ENCODE measurements at places on chromosomes 12 and 14.
A peak's percentile ranks its signal among the peaks of the same experiment; 100 is the strongest.

GRCh38 chr12:25241167-25242020 is 9.3 kb downstream of the KRAS start:
- peak; percentile 42 for DNase-seq

DNA sequence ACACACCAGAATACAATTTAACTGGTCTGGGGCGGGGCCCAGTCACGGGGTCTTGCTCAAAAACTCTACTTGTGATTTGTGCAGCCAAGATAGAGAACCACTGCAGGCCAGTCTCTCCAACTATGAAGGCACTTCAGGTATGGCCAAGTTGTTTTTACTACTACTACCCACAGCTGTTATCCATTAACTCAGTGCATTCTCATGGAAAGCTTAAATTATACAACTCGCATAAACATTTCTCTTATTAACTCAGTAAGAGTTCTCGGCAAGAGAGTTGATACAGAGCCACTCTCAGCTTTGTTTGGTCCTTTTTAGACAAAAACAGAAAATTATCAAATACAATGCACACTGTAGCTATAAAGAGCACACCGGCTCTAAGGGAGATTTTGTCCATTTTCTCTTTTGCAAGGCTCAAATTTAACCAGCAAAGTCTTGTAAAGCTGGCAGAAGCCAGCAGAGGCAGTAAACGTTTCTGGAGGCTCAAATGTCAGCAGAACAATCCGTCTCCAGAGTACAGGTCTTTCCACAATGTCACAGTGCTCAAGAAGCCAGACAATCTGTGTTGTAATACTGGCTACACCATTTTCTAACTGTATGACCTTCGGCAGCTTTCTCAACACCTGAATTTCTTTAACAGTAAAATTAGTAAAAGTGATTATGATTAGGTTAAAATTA is 85.9 kb downstream of the PTGER2 start:
- DNase-seq: no peak

DNA sequence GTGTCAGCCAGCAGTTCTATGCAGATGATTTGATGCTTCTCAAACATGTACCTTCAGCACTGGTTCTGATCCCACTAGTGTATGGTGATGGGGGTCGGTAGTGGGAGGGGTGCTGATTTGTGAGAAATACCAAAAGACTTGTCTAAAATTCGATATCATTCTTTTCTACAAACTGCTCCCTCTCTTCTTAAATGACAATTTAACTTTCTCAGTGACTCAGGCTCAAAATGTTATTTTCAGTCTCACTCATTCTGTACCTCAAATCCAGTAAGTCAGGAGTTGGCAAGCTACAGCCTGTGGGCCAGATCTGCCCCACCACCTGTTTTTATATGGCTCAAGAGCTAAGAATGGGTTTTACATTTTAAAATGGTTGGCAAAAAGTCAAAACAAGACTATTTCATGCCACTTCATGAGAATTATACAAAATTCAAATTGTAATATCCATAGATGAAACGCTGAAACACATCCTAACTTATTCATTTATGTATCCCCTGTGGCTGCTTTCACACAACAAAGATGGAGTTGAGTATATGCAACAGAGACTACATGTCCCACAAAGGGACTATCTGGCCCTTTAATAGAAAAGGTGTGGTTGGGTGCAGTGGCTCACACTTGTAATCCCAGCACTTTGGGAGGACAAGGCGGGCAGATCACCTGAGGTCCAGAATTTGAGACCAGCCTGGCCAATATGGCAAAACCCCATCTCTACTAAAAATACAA is 6.6 kb upstream of the NOP2 start:
- no peak for DNase-seq

DNA sequence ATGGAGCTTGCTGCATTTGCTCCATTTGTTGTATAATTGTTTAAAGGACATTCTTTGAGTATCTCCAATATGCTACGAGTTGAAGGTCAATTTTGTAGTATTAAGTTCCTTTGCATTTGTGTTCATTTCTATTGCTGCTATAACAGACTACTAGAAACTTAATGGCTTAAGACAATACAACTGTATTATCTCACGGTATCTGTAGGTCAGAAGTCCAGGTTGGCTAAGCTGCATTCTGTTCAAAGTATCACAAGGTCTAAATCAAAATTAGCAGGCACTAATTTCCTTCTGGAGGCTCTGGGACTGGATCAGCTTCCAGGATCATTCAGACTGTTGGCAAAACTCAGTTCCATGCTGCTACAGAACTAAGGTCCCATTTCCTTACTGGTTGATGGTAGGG is 340.6 kb downstream of the GXYLT1 start:
- DNase-seq: no peak

GRCh38 chr14:71021347-71022011 is 114.2 kb downstream of the PCNX1 start:
- no peak for DNase-seq

GRCh38 chr12:13913371-13913770 is 68.0 kb downstream of the GRIN2B start:
- no peak for DNase-seq

GRCh38 chr14:101563654-101564443 is 2.6 kb downstream of the DIO3 start:
- no peak for DNase-seq

GRCh38 chr14:31660191-31660590 is 99.0 kb downstream of the NUBPL start:
- no peak for DNase-seq

DNA sequence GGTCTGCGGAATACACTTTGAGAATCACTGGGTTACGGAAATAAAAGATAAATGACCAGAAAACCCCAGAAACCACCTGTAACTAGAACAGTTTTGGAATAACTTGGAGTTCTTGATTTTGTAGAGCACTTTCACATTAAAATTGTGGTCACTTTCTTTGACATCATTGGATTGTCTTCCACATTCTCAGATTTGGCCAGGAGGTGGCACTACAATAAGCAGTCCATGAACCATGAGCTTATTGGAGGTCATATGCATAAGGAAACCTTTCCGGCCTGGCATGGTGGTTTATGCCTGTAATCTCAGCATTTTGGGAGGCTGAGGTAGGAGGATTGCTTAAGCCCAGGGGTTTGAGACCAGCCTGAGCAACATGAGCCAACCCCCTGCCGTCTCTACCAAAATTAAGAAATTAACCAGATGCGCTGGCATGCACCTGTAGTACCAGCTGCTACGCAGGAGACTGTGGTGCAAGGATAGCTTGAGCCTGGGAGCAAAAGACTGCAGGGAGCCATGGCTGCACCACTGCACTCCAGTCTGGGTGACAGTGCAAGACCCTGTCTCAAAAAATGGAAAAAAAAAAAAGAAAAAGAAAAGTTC is 107.7 kb upstream of the CAND1 start:
- peak; percentile 35 for DNase-seq

- no peak for DNase-seq
Observed at GRCh38 chr14:101477648-101478047, 83.6 kb upstream of the DIO3 start.

DNA sequence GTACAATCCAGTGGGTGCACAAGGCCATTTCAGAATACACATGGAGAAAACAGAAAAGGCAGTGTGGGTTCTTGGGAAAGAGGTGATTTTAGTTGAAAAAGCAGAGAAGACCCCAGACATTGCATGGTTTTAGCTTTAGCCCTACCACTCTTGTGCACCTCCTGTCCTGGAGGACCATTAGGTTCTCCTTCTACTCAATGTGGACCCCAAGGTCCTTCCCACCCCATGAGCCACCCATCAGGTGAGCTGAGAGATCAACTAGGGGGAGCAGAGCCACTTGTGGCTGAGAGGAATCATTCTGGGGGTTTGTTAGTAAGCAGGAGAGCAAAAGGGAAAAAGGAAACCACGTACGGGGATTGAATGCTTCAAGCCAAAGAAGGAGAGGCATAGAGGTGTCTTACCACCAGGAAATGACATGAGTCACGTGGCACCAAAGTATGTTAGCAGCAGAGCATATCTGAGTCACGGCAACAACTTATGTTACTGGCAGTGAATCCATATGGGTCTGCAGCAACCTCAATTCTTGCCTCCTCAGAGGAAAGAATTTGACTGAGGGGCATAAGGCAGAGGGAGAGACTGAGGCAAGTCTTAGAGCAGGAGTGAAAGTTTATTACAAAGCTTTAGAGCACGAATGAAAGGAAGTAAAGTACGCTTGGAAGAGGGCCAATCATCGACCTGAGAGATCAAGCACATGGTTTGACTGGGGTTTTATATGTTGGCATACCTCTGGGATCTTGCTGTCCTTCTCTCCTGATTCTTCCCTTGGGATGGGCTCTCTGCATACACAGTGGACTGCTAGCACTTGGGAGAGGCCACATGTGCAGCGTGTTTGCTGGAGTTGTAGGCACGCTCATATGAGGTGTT is 73.9 kb downstream of the HSD17B6 start:
- peak; percentile 23 for DNase-seq

GRCh38 chr12:125983094-125983783 is 918.0 kb downstream of the AACS start:
- peak; percentile 28 for DNase-seq

- DNase-seq: peak; percentile 28
Observed at GRCh38 chr14:68476212-68477109, 316.4 kb downstream of the ZFP36L1 start.

- no peak for DNase-seq
Observed at GRCh38 chr14:61491224-61491623, 169.8 kb downstream of the PRKCH start.

- DNase-seq: no peak
Observed at GRCh38 chr12:57434517-57435223, at the start of gene INHBC. TSS of gene INHBC (plus strand) at chr12:57434784. CDS start at chr12:57434887, 103 bp downstream.

- no peak for DNase-seq
Observed at GRCh38 chr14:95339301-95339865, 19.7 kb upstream of the CLMN start.

- DNase-seq: no peak
Observed at GRCh38 chr12:10283027-10283426, 24.6 kb upstream of the KLRD1 start.

DNA sequence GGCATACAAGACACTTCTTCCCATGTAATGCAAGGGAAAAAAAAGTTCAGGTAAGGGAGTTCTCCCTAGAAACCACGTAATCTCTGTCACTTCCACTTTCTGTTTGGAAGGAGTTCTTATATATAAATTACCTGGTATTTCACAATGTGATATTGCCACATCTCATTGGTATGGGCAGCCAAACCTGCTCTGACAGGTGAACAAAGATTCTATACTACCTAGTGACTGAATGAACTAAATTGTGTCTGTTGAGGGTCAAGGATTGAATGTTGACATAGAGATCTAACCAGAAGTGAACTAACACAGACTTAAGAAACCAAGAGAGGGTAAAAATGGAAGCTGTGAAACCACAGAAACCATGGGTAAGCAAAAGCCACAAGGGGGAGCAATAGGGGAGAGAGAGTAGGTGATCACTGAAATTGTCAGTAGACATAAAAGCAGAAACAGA is 161.3 kb downstream of the RPL10L start:
- DNase-seq: peak; percentile 58

DNA sequence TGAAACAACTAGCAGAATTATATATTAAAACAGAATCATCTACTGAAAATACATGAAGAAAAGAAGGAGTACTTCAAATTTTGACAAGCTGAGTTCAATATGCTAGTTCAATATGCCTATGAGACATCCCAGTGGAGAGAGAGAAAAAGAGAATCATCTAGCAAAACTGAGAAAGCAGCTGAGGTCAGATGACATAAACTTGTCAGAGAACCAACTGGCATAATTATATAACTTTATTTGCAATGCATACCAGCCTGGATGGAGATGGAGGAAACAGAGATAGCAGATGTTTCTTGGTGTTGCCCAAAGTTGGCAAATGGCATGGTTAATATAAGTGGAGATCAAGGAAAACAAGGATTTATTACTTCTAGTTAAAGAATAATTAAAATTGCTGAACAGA is 148.7 kb upstream of the PDZRN4 start:
- DNase-seq: no peak

DNA sequence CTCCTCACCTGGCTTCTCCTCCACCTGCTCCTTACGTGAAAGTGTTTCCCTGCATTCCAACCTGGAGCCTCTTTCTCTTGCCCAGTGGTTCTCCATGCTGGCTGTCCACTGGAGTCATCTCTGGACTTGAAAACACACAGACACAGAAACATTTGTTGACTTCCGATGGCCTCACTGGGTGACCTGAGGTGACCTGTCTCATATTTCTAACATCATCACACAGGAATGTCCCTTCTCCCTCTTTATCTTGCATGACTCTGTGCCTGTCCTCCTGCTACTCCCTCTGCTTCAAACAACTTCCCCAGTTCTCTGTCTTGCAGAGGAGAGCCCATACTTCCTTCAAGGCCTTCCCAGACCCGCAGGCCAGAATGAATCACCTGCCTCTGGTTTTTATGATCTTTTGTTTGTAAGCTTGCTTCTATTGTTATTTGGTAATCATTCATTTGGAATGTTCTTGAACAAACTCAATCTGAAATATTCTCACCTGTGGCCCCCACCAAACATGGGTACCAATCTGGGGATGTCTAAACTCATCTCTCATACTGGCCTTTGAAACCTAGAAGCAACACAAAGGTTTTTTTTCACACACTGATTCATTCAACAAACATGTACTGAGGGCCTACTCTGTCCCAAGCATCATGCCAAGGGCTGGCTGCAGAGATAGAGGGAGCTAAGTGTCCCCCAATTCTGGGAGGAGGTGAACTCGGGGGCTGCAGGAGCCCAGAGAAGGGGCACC is 9.7 kb upstream of the RIN3 start:
- DNase-seq: no peak

GRCh38 chr12:30811966-30812365 is 57.2 kb upstream of the CAPRIN2 start:
- no peak for DNase-seq
